ENCODE measurements at places on chromosomes 4 and X.

DNA sequence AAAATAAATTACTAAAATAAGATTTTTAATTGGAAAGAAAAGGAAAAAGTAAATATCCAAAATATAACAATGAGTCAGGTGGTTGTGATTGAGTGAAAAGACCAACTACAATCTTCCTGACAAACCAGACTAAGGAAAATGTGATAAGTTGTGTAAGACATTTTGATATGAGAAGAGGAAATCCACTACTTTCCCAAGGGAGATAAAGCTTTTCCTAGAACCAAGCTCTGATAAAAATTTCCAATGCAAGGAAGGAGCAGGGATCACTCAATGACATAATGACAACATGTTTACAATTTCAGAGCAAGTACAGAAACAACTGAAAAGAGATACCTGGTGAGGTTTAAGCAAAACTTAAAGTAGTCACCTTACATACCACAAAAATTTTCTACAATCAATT is 305.1 kb upstream of the RASGEF1B start:
- no peak for DNase-seq

GRCh38 chr4:35506161-35506560 is 738.2 kb downstream of the ARAP2 start:
- DNase-seq = no peak

- DNase-seq = no peak
These were observed 5.0 kb downstream of the GPR78 start for GRCh38 chr4:8585186-8585585.

DNA sequence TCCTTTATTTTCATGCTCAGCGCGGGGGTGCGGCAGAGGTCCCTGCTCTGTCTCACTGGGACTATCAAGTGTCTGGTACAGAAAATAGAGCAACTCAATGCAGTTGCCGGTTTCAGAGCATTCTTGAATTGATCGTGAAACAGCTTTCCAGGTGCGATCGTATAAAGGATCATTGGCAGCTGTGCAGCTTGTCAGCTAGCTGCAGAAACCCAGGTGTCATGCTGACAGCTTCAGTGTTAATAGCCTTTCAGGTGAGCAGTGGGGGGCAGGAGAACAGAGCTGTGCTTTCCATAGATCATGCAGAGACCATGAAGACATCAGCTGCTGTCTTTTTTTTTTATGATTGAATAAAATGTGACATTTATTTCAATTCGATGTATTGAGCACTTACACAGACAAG is 583.9 kb downstream of the NLGN4X start:
- DNase-seq = no peak

- DNase-seq = no peak
These were observed 759.9 kb downstream of the PDHA2 start for GRCh38 chr4:96599752-96600151.

DNA sequence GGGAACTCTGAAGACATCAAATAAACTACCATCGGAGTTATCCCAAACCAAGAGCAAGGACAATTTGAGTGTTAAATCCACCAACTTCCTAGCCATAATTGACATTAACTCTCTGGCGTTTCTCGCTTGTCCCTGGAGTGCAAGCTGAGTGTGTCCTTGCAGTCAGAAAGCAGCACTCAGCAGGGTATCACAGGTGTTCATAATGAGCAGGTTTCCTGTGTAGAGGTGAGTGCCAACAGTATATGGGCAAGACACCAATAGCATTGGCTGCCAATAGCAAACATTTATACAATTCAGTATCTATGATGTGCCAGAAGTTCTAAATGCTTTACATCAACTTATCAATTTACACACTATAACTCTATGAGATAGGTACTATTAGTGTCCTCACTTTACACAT is 11.2 kb downstream of the BLTP1 start:
- DNase-seq = no peak

- DNase-seq = no peak
These were observed 193.2 kb downstream of the RAPGEF2 start for GRCh38 chr4:159296061-159296460.

DNA sequence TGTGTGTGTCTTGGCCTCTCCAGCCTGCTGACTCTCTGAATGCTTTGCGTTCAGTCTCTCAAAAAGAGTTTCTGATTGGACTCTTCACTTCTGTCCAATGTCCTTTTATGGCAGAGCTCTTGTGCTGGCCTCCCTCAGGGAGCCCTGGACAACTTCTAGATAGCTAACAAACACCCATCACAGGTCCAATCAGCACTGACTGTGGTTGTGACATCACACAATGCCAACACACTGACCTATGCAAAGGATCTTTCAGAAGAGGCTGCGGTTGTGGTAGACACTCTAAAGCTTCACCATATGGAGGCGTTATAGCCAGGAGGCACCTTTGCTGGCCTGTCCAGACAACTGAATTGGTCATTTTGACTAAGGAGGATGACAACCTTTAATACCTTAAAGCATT is 53.8 kb upstream of the LSM6 start:
- no peak for DNase-seq

- DNase-seq = no peak
These were observed 135.4 kb downstream of the CRLF2 start for GRCh38 chrX:1076871-1077651.

GRCh38 chr4:47835494-47835893 is 2.4 kb downstream of the CORIN start:
- DNase-seq = no peak

DNA sequence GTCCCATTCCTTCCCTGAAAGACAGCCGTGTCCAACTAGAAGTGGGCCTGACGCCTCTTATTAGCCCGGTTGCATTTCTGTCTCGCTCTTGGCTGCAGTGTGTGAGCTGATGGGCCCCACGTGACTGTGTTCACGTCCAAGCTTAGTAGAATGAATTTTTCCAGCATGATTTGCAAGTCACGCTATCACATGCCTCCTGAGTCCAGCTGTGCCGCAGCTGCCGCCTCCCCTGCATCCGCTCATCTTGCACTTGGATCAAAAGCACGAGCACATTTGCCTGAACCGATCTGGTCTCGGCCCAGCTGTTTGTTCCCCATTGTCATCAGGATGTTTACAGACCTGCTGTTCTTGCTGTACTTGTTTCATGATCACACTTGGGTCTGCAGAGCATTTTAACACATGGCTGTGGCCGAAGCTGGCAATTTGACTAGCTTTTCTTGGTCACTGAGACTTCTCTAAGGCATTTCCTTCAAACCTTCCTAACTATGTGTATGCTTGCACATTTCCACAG is 126.5 kb downstream of the KIT start:
- no peak for DNase-seq

- no peak for DNase-seq
These were observed 11.8 kb downstream of the UGT2B15 start for GRCh38 chr4:68658672-68659071.

GRCh38 chr4:169236873-169237626 is 33.7 kb downstream of the SH3RF1 start:
- no peak for DNase-seq

Data from activated gamma-delta T cell (primary cell).